DMS79 (cell line): ENCODE measurements at places on chromosomes 2 and 18.
A peak's percentile ranks its signal among the peaks of the same experiment; 100 is the strongest.

GRCh38 chr2:107018366-107018765 lies 132.4 kb upstream of the ST6GAL2 start:
- no peak for DNase-seq

GRCh38 chr2:152920846-152921245 lies 202.4 kb downstream of the ARL6IP6 start:
- DNase-seq: no peak

DNA sequence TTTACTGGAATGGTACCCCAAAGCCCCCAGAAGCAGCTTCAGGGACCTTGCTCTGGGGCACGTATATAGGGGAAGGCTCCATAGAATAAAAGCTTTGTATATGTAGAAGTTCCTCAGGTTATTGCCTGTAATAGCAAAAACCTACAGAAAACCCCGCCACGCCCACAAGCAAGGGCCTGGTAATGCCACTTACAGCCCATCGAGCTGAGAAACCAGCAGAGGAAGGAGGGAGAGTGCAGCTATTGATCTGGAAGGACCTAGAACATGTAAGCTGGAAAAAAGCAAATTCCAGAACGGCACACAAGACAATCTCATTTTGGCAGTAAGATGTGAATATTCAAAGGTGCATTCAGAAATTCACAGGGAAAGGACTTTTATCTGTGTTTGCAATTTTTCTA lies 15.8 kb downstream of the HS1BP3 start:
- peak; percentile 46 for DNase-seq

- DNase-seq: no peak
Observed at GRCh38 chr2:215441560-215442400, 5.9 kb upstream of the FN1 start.

DNA sequence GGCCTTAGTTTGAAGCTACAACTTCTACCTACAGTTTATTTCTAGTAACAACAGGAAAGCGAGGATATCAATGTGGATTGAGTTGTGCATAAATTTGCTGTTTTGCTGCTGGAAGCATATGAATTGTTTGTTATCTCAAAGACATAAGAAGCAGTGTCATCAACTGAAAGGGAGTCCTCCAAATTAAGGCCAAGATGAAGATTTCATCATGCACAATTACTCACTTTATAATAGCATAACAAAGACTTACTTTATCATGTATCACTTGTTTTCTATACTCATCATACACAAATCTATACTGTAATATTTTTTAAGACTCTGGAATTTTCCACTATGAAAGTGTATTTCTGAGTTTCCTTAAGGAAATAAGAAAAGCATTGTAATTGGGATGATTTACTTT lies 136.1 kb upstream of the FANCL start:
- DNase-seq: no peak

- peak; percentile 37 for DNase-seq
Observed at GRCh38 chr2:108633409-108633808, 85.9 kb upstream of the RANBP2 start.

DNA sequence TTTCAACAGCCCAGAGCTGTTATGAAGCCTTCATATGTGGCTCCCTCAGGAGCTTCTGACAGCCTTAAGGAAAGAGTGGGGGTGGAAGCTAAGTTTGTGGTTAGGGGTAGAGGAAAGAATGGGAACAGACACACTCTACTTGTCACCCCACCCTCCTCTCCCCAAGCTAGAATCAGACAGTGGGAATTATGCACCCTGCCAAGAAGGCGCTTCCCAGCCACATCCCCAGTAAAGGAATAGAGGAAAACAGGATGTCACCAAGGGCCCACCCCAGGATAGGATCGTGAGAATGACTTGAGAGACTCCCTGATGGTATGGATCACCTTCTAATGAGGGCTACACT lies 32.4 kb upstream of the EML4 start:
- DNase-seq: no peak

DNA sequence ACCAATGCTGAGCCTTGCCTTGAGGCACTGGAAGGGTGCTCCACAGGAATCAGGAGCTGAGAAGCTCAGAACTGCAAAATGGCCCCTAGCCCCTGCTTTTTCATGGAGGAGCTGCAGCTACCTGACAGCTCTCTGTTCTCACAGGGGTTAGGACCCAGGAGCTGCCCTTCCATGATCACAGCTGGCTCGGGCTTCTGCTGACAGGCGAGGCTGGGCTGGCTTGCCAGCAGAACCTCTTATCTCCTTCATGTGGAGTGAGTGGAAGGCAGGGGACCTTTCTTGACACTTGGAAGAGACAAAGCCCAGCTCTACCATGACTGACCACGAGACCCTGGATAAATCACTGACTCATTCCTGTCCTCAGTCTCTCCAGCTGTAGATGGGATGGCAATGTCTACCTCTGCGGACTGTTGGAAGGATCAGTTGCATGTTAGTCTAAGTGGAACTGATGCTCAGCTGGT lies 113.4 kb downstream of the CAPN13 start:
- DNase-seq: no peak

DNA sequence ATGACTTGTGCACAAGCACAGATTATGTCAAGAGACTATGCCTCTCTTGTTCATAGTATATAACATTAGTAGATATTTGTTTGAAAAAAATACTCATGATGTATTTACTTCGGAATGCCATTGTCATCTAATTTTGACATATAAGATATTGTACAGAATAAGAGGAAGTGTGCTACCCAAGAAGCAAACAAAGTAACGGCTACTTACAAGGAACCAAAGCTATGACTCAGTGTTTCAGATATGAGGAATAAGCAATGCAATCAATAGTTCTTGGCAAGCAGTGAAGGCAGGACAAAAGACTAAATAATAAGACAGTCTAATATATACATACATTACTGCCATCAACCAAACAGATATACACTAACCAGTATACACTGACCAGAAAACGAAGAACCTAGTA lies 256.3 kb downstream of the CCDC178 start:
- no peak for DNase-seq

- DNase-seq: no peak
Observed at GRCh38 chr2:191832668-191833067, 14.2 kb downstream of the CAVIN2 start.

GRCh38 chr2:61520261-61520660 lies 17.9 kb downstream of the XPO1 start:
- DNase-seq: no peak

DNA sequence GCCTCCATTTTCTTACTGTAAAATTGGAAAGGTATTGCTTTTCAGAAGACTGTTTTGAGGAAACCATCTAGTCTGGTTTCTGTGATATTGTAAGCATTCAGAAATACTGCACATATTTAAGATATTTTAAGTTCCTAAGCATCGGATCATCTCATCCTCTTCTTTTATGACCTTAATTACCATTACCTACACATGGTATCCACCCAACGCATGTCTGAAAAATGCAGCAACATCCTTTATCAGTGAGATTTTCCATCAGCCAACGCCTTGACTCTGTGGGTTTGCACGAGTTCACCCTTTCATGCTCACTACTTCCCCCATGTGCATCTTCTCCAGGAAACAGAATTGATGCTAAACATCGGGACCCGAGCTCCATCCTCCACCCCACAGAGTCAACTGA lies 84.3 kb downstream of the COL4A4 start:
- DNase-seq: no peak

DNA sequence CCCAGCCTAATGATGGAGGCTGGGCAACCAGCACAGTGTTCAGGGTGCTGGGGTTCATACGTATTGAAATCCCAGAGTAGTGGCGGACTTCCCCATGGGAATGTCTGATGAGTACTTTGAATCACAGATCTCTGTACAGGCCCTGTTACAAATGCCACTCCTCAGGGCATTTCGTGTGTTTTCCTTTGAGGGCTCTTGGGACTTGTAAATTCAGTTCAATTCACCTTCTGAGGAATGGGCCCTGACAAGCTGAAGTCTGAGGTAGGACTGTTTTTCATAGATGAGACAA lies 288 bp upstream of the RDH14 start:
- DNase-seq: no peak

DNA sequence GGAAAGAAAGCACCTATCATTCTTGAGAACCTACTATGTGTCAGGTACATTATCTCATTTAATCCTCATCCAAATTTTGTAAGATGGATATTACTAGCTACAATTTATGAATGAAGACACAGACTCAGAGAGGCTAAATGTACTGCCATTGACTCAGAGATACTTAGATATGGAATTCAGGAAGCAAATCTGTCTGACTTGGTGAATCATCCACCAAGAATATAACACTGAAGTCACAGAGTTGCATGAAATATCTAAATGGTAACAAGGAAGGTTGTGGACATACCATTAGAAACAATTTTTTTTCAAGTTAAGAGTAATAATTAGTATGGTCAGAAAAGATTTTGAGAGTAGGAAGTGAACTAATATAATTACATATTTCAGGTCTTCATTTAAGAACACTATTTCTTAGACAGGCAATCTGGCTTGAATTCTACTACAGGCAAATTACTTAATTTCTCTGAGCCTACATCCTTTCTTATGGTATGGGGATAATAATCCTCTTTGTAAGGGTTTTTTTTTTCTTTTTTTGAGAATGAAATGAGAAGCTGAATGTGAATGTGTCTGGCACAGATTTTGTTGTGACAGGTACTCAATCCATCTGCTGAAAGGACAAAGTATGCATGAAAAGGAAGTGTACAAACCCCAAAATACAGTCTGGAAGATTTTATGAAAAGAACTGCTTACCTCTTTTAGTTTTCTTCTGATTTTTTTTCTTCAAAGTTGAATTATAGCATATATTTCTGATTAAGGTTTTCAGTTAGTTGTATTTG lies 14.8 kb upstream of the C2orf66 start:
- DNase-seq: no peak

DNA sequence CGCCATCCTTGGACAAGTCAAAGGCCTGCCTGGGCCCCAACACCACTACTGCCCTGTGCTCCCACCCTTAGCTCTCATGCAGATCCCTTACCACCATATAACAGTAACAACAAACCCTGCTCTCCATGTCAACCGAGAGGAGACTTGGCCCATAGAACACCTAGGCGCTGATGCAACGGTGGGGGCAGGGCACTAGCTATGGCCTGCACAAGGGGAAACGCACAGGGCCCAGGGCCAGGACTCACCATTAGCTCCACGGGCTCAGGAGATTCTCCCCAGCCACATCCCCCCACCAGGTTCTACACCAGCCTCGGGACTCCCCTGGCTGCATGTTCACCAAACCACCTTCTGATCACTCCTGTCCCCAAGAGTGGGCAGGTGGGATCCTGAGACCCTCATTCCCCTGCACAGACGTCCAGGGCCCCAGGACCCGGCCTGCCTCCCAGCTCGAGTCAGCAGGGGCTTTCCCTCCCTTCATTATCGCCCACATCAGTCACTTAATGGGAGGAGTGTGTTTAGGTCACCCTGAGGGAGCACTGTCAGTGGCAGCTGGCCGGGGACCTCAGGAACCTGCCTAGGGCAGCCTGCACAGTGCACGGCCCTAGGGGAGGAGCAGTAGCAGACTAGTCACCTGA lies 29.3 kb downstream of the ANKMY1 start:
- no peak for DNase-seq

DNA sequence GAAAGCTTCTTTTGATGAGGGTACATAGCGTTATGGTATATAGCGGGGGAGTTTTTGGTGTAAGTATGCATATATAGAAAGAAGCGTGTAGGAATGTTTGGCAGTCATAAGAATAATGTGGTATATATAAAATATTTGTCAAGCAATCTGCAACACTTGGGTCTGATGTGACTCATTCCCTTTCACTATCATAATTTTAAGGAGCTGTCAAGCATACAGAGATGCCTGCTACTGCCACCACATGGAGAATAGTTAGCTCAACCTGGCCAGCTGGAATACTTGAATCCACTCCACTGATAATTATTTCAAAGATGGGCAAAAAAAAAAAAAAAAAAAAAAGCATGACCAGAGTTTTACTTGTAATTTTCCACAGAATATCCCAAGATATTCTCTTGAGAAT lies 559.8 kb upstream of the REG3G start:
- DNase-seq: no peak
